ENCODE measurements at places on chromosomes 3 and 15.

GRCh38 chr3:108342837-108343486, 46.6 kb downstream of the HHLA2 start:
- DNase-seq: no peak

DNA sequence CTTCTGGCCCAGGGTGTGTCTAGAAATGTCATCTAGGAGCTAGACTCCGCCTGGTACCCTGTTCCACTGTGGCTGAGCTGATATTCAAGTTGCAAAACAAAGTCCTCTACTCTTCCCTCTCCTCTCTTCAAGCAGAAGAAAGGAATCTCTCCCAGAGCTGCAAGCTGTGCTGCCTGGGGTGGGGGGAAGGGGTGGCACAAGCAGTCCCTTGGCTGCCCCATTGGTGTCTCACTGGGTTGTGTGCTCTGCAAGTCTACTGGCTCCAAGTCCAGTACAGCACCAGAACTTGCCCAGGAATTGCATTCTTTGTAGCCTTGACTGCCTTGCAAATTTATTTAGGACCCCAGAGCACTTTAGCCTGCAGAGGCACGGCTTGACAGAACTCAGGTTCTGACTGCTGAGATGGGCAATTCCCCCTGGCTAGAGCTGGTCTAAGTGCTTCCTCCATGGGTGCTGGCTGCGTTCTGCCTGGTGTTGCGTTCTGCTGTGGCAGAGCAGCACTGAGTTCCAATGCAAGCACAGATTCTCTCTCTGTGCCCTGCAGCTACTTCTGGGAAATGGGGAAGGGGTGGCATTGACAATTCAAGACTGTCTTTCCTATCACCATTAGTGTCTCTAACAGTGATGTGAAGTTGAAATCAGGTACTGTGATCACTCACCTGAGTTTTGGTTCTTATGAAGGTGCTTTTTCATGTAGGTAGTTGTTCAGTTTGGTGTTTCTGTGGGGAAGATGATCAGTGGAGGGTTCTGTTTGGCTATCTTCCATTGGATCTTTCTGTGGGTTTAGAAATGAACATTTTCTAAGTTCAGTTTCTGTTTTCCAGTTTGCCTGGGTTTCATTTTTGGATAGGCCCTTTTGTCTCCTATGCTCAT, 39.5 kb downstream of the OXSR1 start:
- no peak for DNase-seq

- no peak for DNase-seq
Observed at GRCh38 chr3:123664753-123665152, 79.9 kb upstream of the HACD2 start.

DNA sequence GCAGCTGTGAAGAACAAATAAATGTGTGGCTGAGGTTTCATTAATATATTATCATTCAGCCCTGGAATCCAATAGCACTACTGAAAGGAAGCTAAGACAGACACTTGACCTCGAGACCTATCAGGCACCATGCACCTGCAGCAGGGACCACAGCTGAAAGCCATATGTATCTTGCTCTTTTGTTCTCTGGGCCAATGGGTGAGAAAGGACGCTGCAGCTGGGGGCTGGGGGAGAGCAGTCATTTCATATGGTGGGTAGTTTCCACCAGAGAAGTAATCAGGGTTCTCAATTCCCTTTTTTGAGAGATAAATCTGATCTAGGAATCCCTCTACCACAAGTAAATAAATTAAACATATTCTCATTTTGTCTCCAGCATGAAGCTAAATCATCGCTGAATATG, 225.6 kb upstream of the STRIT1 start:
- no peak for DNase-seq

DNA sequence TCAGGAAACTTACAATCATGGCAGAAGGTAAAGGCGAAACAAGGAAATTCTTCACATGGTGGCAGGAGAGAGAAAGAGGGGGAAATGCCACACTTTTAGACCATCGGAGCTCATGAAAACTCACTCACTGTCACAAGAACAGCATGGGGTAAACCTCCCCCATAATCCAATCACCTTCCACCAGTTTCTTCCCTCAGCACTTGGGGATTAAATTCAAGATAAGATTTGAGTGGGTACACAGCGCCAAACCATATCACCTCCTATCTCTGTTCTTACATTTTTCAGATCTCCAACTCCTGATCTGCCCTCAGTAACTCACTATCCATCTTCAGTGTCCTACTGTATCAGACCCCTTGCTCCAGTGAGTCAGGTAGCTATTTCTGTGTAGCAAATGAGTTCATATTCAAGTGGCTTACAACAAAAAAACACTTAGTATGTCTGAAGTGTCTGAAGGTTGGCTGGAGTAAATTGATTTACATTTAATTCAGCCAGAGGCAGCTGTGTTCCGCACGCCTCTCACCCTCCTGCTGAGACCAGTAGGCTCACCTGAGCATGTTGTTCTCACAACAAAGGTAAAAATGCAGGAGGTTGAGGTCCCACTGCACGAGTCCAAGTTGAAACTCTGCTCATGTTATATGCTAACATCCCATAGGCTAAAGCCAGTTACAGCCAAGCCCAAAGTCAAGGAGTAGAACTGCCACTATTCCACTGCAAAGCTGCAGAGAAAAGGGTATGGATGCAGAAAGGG, 180.7 kb upstream of the LMCD1 start:
- DNase-seq: no peak

GRCh38 chr15:39054128-39054732, 489.6 kb upstream of the RASGRP1 start:
- no peak for DNase-seq

- no peak for DNase-seq
Observed at GRCh38 chr3:101803173-101803782, 24.3 kb downstream of the NXPE3 start.

DNA sequence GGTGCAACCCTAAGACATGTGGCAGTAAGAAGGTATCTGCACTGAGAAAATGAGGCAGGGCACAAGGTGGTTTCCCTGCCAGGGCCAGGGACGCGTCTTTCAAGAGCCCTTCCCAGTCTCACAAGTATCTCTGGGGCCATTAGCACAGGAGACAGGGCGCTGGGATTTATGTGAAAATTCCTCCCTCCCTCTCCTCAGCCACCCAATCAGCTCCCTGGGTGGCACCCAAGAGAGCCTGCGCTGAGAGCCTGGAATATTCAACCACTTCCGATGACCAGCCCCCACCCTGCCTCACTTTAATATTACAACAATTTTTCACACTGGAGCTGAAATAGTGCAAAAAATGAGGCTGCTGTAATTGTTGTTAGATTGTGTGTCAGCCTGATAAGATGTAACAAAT, 26.1 kb downstream of the SEC61A1 start:
- DNase-seq: no peak

DNA sequence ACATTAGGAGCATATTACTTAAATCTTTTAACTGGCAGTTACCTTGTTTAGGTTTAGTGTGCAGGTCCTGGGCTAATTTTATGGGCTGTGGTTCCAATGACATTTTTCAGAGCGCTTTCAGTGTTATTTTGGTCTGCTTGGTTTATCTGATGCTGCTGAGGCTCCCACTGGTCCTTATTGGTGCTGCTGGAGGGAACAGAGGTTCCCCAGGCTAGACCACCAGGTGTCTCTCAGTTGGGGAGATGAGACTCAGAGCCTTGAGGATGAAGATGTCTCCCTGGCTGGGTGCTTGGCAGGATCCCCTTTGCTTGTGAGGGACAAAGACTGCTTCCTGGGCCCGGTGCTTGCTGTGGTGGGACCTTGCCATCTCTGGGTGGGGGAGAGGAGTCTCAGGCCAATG, 28.3 kb upstream of the TASOR start:
- no peak for DNase-seq

DNA sequence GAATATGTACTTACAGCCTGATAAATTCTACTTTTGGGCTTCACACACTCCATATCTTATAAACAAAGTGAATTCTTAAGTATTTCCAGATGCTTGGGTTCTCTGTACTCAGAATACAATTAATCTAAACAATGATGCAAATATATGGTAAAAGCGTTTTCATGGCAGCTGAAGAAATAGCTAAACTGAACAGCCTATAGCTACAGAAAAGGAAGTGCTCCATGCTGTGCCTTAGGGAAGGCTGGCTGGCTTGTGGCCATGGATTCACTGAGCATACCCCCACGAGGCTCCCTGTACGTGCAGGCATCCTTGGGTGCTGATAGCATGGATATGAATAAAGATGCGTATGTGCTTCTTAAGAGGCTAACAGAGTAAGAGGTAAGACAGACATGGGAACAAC, 264.0 kb downstream of the KLF13 start:
- DNase-seq: no peak

GRCh38 chr3:22349215-22349851, 598.3 kb upstream of the ZNF385D start:
- no peak for DNase-seq

GRCh38 chr3:1131166-1131565, 38.3 kb downstream of the CNTN6 start:
- no peak for DNase-seq

DNA sequence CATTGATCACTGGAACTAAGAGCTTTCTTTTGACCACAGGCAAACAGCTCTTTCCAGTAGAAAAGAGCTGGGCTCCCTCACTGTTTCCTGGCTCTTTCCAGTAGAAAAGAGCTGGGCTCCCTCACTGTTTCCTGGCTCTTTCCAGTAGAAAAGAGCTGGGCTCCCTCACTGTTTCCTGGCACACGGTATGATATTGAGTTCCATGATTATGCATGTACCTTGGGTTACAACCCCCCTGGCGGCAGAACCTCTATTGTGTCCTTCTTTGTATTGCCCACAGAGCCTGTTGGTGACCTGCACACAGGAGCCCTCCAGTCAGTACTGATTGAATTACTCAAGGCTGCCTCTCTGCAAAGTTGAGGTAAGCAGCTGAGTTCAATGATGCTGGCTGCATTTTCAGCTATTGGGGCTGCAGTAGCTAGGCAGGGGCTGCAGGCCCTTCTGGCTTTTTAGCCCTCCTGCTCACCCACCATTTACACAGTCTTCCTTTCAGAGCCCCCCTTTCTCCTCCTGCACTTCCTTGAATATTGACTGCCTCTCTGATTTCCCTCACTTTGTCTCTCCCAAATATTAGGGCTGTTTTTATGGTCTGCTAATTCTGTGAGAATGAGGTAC, 10.2 kb downstream of the ACKR2 start:
- no peak for DNase-seq

DNA sequence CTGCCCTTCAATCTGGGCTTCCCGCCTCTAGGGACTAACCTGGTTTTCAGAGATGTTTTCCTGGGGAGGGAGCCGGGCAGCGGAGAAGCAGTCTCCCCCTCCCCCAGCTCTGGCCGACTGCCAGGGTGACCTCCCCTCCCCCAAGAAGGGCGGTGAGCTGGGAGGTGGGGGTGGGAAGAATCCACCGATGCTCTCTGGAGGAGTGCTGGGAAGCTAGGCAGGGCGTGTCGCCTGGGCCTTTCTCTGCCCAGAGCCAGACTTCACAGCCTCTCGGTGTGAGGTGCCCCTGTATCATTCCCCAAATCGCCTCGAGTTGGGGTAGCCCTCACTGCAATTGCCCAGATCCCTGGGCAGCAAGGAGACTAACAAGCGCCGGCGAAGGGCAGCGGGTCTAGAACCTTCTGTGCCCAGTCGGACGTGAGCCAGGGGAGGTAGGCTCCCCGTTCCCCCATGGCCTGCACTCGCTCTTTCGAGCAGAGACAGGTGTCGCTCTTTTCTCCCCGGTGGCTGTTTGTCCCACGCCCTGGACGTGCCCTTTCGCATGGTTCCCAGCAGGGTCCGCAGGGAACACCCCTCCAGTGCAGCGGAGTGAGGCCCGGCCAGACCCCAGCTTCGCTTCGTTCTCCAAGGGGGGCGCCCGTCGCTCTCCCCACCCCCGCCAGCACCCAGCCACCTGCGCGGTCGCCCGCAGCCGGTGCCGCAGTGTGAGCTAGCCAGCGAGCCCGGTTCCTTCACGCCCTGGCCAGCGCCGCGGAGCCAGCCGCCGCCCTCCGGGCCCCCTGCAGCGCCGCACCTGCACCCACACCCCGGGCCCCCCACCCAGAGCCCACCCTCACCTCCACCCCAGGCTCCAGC, 1.1 kb downstream of the RAB6B start:
- no peak for DNase-seq
